T-cell (primary cell): ENCODE measurements at places on chromosomes 13 and 19.

DNA sequence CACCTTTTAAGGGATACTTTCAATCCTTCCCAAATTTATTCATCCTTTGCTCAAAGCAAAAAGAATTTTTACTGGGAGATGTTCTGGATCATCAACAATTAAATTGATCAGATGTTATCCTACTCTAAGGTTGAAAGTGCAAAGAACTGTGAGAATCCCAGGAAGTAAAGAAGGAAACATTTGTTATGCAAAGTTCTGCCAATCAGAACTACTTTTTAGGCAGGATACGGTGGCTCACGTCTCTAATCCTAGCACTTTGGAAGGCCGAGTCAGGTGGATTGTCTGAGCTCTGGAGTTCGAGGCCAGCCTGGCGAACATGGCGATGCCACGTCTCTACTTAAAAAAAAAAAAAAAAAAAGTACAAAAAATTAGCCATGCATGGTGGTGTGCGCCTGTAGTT is 882.3 kb downstream of the DIAPH3 start:
- DNase-seq = no peak

GRCh38 chr13:111339366-111340143 is 19.1 kb downstream of the TEX29 start:
- no peak for DNase-seq

GRCh38 chr19:4367336-4367723 is 24.0 kb downstream of the MPND start:
- no peak for DNase-seq

DNA sequence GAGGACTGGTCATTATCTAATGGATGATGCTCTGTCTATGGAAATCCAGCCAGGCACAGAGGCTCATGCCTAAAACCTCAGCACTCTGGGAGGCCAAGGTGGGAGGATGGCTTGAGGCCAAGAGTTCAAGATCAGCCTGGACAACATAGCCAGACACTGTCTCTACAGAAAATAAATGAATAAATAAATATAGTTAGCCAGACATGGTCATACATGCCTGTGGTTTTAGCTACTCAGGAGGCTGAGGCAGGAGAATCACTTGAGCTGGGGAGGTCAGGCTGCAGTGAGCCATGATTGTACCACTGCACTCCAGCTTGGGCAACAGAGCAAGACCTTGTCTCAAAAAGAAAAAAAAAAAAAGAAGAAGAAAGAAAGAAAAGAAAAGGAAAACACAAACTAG is 234.7 kb downstream of the TSHZ3 start:
- DNase-seq = no peak

DNA sequence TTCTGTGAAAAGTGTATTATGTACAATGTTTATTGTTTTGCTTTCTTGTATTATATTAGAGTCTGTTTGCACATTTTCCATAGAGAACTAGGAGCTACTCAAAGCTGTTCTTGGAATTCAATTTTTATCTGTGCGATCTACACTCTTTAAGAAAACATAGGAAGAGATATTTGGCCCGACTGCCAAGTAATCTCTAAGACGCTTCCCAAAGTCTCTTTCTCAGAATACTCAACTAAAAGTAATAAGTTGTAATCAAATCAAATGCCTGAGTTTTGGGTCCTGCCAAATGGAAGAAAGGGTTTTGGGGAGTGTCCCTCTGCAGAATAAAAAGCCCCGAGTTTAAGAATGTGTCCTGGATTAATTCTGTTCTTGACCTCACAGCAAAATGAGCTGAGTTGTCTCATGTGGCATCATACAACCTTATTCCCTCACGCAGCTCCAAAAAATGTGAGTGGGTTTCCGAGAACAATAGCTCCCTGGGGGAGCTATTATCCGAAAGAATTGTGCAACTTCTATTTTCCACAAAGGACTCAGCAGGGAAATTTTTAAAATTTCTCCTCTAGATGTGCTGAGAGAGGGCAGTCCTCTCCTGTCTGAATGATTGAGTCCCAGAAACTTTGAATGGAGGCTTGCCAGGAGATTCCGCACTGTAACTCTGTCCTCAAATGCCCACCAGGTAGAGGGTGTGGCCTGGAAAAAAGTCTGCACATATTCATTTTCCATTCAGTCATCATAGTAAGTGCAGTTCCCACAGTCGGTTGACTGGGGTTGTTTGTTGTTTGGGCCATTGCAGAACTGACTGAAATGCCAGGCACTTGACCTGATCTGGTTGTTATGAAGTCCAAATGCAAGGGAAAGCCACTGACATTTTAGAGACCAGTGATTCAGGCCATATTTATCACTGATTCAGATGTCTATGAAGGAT is 280.0 kb upstream of the SOX21 start:
- no peak for DNase-seq

DNA sequence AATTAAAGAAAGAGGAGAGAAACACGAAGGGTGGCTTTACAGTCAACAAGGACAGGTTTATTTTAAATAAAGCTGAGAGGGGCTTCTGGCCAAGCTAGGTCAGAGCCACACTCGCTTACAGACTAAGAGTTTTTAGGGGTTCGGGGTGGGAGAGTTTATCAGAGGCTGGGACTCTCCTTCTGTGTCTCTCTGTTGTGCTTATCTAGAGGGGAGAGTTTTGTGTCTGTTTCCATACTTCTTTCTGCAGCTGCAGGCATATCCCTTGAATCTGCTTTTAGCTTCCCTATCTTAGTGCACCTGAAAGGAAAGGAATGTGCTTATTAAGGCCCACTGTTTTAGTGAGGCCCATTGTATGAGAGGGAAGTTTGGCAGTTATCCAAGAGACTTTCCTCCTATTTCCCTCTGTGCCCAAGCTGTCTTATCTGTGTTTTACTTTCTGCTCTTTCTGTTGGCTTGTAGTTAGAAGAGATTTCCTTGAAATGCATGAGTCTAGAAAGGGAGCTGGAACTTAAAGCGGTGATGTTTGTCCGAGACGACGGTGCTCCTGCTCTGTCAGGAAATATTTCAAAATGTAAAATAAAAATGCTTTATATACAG is 275.3 kb downstream of the KCTD12 start:
- no peak for DNase-seq

GRCh38 chr13:101783554-101783953 is 331.1 kb downstream of the ITGBL1 start:
- DNase-seq = no peak

- no peak for DNase-seq
These were observed 57.0 kb downstream of the RBM26 start for GRCh38 chr13:79349011-79349410.

- peak; percentile 25 for DNase-seq
These were observed 682 bp downstream of the SSBP4 start for GRCh38 chr19:18419699-18420460.

DNA sequence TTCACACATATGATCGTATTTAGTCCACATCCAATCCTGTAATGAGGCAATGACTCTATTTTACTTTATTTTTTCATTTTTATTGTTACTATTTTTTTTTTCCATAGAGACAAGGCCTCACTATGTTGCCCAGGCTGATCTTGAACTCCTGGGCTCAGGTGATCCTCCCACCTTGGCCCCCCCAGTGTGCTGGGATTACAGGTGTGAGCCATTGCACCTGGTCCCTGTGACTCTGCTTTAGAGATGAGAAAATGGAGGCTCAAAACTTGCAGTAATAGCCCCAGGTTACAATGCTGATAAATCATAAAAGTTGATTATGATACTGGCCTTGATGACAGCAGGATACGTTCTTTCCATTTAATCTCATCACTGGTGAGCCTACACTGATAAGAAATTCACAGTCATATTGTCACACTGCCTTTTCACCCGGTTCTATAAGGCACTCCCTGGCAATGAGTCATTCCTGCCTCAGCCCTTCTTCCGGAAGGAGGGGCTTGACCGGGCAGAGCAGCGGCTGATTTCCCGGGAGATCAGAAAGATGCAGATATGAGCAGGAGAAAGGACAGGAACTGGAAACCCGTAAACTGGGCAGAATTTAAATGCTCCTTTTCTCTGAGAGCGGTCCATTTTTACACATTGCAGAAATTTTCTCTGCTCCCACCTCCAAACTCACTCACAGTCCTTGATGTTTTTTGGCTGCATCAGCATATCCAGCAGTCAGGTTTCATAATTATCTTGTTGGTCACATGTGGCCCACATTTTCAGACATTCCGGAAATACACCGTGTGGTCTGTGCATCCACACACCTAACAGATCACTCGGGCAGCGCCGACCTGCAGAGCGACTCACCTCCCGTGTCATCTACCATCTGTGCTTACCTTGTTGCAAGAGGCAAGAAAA is 616.4 kb downstream of the EFNB2 start:
- DNase-seq = no peak

GRCh38 chr13:30570691-30571090 is 47.0 kb upstream of the USPL1 start:
- no peak for DNase-seq

GRCh38 chr19:50796128-50796633 is 6.0 kb downstream of the ACP4 start:
- DNase-seq = no peak

GRCh38 chr19:12641456-12641855 is 25.1 kb downstream of the MAN2B1 start:
- DNase-seq = no peak

GRCh38 chr13:110877737-110878258 is 37.1 kb downstream of the ANKRD10 start:
- no peak for DNase-seq

DNA sequence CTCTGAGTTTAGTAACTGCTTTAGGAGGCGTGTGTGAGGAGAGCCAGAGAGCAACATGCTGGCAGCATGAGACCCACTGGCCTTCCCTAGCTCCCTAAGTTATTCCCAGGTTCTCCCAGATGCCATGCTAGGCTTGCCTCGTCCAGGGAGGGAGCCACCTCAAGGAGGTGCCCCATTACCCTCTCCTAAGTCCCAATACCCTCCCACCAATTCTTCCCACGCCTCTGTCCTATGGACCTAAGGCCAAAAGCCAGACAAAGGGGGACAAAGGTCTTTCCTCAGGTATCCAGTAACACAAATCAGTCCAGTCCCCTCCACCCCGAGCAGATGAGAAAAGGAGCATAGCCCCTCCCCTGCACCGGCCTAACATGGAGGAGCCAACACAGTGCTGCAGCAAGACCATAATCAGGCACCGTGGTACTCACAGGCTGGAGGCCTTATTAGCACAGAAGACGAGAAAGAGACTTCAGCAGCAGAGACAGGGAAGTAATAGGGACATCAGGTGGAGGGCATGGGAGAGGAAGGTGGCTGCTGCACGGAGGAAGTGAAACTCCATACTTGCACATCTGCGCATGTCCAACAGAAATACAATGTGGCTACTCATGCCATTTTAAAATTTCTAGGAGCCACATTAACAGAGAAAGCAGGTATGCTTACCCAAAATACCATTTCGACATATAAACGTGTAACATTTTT is 46.3 kb downstream of the BRD4 start:
- DNase-seq = no peak

DNA sequence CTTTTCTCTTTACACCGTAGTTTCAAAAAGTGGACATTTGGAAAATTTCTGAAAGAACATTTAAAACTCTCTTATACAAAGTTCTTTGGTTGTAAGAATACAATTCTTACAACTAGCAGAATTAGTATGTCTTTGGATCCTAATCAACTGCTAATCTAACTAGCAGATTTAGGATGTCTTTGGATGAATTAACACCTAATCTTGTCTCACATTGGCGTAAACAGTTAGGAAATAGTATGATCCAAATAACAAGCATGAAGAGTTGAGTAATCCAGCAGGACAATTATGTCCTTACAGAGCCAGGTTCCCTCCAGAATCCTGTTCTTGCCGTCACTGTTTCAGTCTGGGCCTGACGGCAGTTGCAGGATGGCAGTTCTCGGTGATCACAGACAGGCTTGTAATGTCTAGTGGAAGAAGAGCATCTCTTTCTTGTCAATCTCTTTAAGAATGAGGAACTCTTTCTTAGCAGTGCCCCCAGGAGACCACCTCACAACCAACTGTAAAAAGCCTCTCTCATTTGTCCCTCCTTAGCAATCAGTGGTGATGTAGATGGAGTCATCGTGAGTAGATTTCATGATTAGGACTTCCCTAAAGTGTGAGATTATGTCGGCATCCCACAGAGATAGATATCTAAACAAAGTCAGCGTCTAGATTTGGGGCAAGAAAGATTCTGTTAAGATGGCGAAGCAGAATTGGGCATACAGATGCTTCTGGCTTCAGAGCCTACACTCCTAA is 5.7 kb upstream of the TNFSF13B start:
- no peak for DNase-seq
